ENCODE measurements at places on chromosomes 13 and 19.

- no peak for DNase-seq
Observed at GRCh38 chr19:46147791-46148288, at the start of gene IGFL2. TSS of gene IGFL2 (plus strand) at chr19:46148238. CDS start at chr19:46148279, 41 bp downstream.

- DNase-seq = no peak
Observed at GRCh38 chr19:1262623-1263123, 6.5 kb upstream of the CIRBP start.

DNA sequence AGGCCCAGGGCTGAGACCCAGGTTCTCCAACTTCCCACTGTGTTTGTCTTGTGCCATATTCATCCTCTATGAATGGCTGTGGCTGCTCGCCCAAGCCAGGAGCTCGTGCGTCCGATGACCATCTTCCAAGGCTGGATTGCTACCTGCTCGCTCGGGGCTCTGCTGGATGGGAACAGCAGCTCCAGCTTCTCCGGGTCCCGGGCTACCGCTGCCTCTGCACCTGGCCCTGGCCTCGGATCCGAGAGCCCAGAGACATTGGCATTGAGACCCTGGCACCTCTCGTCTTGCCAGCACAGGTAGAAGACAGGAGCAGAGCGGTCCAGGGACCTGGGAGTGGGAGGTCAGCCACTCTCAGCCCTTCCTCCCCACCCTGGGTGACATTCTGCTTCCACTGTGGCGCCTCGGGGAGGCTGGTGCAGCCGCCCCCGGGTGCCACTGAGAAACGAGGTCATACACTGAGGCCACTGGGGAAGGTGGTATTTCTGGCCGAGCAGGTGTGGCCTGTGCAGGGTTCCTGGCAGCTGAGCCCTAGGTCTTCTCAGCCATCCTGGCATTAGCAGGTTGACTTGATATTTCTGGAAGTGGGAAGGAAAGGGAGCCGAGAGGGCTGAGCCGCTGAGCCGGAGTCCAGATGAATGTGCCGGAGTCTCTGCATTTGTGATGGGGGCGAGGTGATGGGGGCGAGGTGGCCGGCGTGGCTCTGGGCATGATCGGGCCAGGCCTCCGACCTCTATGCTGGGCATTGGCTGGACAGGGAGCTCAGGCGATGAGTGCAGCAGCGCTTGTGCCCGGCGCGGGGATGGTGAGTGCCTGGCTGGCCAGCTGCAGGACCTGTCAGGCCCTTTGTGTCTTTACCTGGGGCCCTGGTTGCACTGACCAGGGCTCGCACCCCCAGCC lies 18.6 kb downstream of the NDUFB7 start:
- no peak for DNase-seq

GRCh38 chr13:74575729-74576125 lies 441.5 kb upstream of the KLF12 start:
- DNase-seq = no peak

DNA sequence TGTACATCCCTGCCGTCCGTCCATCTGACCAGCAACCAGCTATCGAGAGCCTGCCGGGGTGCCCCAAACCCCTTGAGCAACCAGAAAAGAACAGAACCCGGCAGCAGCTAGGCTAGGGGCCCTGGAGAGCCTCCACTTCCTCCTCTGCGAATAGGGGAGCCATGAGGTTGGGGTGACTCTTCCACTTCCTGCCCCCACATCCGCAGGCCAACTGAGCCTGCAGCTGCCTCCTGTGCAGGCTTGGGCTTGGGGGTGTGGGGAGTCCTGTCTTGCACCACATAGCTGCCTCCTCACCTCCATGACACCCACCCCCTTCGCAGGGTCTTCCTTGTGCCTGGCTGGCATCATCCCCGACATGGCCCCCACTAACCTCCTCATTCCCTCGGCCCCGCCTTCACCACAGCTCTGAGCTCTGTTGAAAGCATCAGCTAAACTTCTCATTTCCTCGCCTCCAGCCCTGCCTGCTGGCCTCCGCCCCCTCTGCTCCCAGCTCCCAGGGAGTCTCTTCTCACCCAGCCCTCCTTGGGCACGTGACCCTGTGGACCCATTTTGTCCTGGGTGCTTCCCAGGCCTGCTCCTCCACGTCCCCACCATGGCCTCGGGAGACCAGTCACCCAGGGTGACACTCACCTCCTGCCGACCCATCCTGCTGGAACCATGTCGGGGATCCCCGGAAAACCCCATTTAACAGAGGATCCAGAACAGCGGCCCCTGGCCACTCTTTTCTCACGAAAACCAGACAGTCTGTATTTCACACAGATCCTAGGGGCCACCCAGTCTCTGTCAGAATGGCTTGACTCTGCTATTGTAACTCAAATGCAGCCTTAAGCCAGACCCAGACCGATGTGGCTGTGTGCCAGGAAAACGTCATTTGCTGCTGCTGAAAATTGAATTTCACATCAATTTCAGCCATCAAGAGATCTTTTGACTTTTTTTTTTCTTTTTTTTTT lies 50.4 kb downstream of the MYO9B start:
- DNase-seq = no peak

GRCh38 chr19:4338441-4339355 lies at the start of gene STAP2:
TSS of gene STAP2 (minus strand) at chr19:4338827. CDS start at chr19:4338753, 74 bp downstream.
- peak; percentile 22 for DNase-seq

GRCh38 chr19:46356149-46357055 lies 9.5 kb downstream of the PPP5C start:
- no peak for DNase-seq

DNA sequence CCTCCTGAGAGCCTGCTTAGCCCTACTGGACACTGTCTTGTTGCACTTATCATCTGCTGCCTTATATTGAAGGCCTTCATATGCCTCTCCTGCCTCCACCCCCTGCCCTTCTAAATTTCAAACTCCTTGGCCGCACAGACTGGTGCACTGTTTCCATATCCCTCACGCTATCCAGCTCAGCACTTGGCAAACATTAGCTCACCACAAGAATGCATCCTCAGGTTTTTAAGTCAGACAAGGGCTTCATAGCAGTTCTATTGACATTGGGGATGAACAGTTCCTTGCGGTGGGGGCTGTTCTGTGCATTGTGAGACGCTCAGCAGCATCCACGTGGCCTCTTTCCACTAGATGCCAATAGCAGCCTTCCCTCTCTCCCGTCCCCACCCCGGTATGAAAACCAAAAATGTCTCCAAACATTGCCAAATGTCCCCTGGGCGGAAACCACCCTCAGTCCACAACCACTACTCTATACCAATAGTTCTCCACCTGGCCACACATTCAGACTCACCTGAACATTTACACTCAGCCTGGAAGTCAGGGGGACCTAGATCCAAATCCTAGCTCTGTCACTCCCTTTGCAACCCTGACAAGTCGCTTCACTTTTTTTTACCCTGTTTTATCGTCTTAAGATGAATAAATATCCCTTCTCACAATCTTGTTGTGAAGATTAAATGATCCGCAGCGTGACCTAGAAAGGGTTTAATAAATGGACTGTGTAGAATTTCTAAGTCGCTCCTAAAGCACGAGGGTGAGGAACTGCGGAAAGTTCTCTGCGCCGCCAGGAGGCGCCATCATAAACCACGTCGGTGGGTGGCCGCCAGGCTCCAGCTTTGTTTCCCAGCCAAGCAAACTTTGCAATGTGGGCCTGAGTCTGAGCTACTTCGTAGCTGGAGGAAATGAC lies 3.6 kb upstream of the CEACAM3 start:
- DNase-seq = no peak

DNA sequence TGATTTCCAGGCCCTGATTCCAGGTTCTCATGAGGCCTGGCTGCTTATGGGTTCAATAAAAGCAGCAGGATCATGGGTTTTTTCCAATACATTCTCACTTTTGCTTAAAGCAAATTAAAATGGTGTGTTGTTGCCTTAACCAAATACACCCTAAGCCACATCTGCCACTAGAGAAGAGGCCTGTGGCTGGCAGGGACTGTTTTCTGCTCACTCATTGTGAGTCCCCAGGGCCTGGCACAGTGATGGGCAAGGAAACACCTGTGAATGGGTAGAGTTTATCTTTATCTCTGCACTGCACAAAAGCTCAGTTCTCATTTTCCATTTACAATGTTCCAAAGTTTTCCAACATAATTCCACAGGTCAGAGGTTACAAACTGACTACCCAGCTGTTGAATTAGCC lies 726.0 kb downstream of the UQCRFS1 start:
- no peak for DNase-seq

DNA sequence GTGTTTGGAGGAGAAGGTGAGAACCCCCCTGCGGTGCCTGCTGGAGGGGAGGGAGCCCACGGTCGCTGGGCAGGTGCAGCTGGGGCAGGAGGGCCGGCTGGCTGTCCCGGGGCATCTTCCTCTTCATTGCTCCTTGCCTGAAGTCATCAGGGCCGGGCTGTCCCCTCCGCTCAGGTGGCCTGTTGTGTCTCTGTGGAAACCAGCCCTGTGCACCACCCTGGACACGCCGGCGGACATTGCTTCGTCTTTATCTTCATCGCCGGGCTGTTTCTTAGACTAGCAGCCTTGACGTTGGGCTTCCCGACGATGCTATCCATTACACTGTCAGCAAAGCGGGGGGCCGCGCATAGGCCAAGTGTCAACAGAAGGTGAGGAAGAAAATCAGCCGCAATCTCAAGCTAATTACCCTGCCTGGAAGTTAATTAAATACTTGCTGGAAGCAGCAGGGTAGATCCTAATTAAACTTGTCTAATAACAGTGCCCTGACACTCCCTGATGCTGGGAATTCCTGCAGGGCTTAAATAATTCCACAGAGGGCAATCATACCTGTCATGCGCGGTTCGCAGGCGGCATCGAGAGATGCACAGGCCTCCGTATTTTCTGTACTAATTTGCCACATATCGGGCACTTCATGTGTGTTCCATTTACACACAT lies 111.4 kb upstream of the SOX1 start:
- DNase-seq = no peak

GRCh38 chr19:17963936-17964691 lies 2.8 kb upstream of the KCNN1 start:
- no peak for DNase-seq

DNA sequence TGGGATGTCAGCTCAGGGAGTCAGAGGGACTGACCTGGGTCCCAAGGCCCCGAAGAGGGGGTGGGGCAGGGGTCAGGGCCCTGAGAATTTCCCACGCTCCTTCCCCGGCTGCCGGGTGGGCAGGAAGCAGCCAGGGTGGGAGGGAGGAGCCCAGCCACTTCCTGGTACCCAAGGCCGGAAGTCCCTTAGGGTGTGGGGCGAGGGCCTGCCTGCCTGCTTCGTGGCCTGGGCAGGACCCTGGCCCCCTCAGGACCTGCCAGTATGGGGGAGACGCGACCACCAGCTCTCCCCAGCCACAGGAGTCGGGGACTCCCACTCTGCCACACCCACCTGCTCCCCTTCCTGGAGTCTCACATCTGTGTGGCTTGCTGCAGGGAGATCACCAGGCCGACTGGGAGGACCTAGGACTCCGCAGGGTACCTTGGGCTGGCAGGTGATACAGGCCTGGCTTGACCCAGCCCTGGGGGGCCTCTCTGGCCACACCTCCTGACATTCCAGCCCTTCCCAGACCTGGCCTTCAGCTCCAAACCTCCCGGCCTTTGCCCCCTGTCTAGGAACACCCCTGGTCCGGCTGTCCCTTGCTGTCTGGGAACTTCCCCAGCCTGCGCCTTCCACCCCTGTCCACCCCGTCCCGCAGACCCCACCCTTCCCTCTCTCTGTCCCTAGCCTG lies 9.8 kb upstream of the CIRBP start:
- DNase-seq = peak; percentile 79

DNA sequence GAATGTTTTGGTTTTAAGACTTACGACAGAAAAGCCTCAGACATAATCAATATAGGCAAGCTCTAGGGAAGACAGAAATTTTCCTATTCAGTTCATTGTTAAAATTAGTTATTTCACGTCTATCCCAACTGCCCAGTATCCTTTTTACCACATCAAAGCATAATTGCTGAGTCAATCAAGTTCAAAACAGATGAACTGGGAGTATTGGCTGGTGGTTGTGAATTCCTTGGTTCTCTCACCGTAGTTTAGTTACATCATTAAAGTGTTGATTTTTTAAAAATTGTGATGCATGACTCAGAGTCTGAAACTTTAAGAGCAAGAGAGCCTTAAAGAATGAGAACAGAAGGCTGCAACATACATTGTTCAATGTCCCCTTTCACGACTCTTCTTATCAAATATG lies 143.3 kb upstream of the FREM2 start:
- DNase-seq = no peak

DNA sequence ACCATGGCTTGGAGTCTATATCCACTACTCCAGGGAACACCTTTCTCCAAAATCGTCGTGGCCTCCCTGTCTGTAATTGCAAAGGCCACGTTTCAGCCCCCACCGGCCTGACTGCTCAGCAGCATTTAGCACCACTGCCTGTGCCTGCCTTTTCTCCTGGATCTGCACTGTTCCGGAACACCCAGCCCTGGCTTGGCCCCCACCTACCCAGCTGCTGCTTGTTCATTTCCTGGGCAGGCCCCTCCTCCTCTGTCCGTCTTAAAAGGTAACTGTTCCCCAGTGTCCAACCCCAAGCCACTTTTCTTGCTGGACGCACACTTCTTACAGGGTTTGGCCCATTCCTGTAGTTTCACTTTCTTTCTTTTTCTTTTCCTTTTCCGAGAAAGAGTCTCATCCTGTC lies 8.5 kb upstream of the SYT5 start:
- DNase-seq = no peak

- DNase-seq = no peak
Observed at GRCh38 chr19:13211426-13212308, 61.5 kb downstream of the IER2 start.

DNA sequence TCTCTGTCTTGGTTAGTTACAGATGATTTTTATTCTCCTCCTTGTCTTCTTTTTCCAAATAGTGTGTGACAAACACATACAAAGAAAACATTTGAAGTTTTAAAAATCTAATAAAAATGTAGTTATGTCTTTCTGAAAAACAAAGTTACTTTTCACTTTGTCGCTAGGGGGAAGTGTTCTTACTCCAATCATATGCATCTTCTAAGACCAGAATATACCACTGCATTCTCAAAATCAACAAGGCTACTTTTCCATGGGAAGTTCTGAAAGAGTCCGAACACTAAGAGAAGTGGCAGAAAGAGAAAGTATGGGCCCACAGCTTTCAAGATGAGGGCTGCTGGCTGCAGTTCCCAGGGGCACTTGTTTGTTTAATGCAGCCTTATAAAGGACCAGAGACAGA lies 208.9 kb downstream of the DCT start:
- no peak for DNase-seq

- no peak for DNase-seq
Observed at GRCh38 chr19:18239303-18239702, 13.1 kb upstream of the PDE4C start.

- no peak for DNase-seq
Observed at GRCh38 chr19:3238066-3238561, 13.7 kb downstream of the CELF5 start.

GRCh38 chr19:7262470-7262869 lies 31.7 kb downstream of the INSR start:
- no peak for DNase-seq

All from NCI-H1417 (cell line).